Activated CD4-positive, alpha-beta T cell treated with anti-CD3 and anti-CD28 coated beads, Interleukin-2, amount 50 U/mL, for 1 hour (primary cell): ENCODE measurements at places on chromosomes 12 and 14.

DNA sequence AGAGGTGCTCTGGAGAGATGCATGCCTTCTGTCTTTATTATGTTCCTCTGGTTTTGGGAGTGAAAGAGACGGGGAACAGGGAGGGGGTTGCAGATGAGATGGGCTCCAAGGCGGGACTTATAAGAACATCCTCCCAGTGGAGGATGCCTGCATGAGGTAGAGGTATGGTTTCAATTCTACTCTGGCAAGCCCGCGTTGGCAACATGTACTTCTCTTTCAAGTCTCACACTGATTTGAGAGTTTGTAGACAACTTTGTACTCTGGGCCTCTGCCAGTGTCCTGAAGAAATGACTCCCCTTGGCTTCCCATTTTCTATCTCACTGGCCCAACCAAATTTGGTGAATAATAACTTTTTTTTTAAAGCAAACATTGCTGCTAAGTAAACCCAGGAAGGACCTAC lies 121.3 kb downstream of the C12orf75 start:
- no peak for DNase-seq

DNA sequence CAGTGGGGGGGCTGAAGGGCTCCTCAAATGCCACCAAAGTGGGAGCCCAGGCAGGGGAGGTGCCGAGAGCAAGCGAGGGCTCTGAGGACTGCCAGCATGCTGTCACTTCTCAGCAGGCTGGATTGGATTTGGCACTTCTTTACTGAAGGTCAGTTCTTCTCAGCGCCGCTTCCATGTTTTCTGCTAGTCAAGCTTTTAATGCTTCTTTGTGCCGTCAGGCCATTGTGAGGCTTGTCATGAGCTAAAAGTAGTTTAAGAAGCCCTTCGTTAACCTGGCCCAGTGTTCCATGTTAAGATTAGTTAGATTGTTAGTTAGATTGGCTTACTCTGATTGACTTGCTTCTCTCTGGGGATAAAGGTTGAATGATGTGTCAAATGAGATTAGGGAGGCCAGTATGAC lies 13.4 kb downstream of the GABARAPL1 start:
- DNase-seq, result no peak

GRCh38 chr14:72444701-72445100 lies 449.2 kb downstream of the DPF3 start:
- no peak for DNase-seq

GRCh38 chr14:62670526-62670925 lies 374.7 kb downstream of the KCNH5 start:
- DNase-seq, result no peak

DNA sequence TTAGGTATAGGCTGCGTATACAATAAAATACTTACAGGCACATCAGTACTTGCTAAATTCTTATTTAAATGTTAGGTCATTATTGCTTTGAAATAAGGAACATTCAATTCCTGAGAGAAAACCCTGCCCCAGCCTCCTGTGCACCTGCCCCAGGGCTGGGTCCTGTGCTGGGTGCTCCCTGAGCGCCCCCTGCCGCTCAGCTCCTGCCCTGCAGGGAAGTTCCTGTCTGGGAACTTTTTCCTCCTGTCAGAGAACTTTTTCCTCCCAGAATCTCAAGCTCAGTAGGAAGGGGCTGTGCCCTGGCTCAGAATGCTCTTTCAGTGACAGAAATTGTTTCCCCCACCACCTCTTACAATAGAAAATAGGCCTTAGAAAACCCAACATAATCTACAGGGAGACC lies 751.1 kb downstream of the TMEM121 start:
- peak; percentile 24 for DNase-seq
